ENCODE measurements at places on chromosomes 11 and 22.

DNA sequence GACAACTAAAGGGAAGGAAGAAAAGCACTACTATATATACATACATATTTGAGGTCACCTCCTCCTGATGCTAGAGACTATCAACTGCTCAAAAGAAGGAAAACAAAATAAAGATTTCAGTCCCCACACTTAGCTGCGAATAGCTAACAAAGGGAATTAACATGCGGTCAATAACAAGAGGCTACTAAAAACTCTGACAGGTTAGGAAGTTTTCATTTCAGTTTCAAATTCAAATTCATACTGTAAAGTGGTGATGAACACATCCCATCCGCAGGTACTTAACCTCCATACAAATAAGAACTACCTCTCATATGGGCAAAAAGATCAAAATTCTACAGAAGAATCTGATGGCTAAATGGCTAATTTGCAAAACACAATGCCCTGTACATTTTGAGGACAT is 2.6 kb downstream of the NAP1L4 start:
- no peak for DNase-seq

DNA sequence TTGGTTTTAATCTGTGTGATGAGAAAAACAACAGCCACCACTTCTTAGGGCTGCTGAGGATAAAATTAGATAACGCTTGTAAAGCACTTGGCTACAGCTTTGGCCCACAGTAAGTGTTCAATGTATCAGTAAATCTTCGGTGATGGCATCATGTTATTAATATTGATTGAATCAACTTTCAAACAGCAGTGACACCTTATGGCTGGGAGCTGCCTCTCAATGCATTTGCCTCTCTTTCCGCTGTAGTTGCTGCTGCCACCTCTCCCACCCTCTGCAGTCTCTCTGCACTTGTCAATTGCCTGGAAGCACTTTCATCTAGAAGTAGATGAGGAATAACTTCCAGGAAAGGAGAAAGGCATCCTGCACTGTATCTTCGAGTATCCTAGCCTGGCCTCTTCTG is 491.1 kb downstream of the OPCML start:
- DNase-seq = no peak

- no peak for DNase-seq
These were observed 124.7 kb upstream of the APOA1 start for GRCh38 chr11:116962108-116962507.

DNA sequence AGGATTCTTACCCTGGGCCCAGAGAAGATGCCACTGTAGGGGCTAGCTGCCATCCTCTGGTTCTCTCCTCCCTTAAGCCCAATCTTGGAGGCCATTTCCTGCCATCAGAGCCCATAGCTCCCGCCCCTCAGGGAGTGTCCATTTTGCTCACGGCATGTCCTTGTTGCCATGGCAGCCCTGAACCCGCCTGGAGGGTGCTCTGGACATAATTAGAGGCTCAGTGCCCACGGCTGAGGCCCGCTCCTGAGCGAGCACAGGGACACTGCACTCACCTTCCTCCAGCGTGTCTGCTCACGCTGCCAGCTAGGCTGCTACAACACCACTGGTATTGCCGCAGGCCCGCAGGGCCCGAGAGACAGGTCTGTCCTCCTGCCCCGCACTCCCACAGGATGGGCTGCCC is 11.1 kb upstream of the SUSD2 start:
- DNase-seq = no peak

DNA sequence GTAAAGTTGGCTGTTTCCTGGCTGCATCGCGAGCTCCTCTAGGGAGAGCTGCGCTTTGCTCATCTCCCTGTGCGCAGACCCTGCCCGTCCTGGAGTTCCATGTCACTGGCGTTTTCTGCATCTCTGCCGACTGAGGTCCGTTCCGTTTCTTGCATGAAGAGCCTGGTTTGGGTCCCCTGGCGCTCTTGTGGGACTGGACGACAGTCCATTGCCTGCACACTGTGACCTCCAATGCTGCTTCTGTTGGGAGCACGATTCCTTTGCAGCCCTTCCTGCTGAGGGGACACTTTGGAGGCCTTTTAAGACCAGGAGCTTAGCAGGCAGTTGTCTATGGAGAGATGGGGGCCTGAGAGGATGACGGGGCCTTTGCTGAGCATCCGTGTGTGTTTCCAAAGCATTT is 90.3 kb downstream of the TBC1D22A start:
- no peak for DNase-seq

GRCh38 chr11:75428989-75429640 is 3.9 kb downstream of the KLHL35 start:
- no peak for DNase-seq

DNA sequence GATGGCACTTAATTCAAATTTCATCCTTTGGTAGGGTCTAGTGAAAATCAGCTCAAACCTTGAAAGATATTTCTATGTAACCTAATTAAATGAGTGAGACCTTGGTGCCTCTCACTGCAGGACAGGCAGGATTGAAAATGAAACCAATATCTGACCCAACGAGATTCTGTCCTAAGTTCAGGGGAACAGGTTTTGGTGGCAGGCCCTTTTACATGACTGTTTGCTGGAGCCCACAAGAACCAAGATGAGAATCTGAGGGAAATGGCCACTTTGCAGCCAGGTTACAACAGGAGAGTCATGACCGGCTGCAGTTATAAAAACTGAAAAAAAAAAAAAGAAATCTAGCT is 130.2 kb downstream of the TRIM44 start:
- DNase-seq = no peak

DNA sequence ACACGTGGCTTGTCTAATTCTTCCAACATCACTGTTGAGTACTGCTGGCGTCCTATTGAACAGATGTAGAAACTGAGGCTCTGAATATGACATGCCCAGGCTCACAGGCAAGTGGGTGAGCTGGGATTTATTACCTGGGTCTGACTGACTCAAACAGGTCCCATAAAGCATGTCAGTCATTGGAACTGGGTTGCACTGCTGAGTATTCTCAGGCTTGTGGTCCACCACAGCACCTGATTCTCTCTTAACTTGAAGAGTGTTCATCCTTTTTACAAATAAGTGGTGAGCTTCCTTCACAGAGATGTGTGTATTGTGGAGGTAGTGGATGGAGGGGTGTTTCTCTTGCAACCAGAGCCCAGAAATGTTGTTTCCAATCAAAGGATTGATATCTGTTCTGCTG is 44.5 kb downstream of the SC5D start:
- no peak for DNase-seq

- DNase-seq = peak; percentile 44
These were observed 66.1 kb upstream of the A4GALT start for GRCh38 chr22:42786606-42787356.

- no peak for DNase-seq
These were observed at the start of gene LMF2 for GRCh38 chr22:50507421-50507990. Gene LMF2 (minus strand): TSS chr22:50507702. CDS start chr22:50507675, 27 bp downstream.

DNA sequence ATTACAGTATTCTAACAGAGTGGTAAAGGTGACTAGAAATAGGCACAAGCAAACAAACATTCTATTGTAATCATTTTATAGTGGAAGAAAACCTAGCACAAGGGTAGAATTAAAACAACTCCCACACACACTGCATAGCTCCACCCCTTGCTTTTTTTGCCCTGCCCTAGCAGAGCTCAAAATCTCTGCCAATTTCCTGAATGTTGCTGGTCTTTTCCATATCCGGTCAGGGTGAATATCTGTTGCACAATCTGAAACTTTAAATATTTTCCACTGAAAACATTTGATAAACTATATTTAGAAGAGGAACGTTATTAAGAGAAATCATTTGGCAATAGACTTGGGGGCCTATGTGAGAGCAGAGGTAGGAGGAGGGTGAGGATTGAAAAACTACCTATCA is 2.7 kb downstream of the SPA17 start:
- no peak for DNase-seq

Measured in islet precursor cell (in vitro differentiated cells).